A549 (cell line): ENCODE measurements at places on chromosomes 2 and 18. TPM values are rescaled to one million over a fixed set of nuclear protein-coding genes. Genes with fewer than 3 reads are reported as not detected.

Gene NAT8
- not detected in 3 replicates for polyA plus RNA-seq

Gene SLC16A14
- 0.37 to 0.55 TPM (median 0.38 TPM) in 3 replicates for polyA plus RNA-seq

Gene RAD51AP2
- not detected in 3 replicates for polyA plus RNA-seq

Gene CRACDL
- polyA plus RNA-seq: 0.36 to 0.51 TPM (median 0.45 TPM) in 3 replicates

Gene CNGA3
- polyA plus RNA-seq: not detected in 3 replicates

Gene ABCB11
- polyA plus RNA-seq: 0.01 to 0.03 TPM in 2 of 3 replicates, not detected in the other

Gene CYS1
- polyA plus RNA-seq: 0.64 to 1.2 TPM (median 1.1 TPM) in 3 replicates

Gene NRP2
- 125 to 187 TPM (median 159 TPM) in 3 replicates for polyA plus RNA-seq

- DNase-seq: no peak
These were observed 57.5 kb upstream of the CPO start for GRCh38 chr2:206881708-206882410.

GRCh38 chr2:240760576-240761246 lies 59.3 kb downstream of the KIF1A start:
- no peak for DNase-seq

DNA sequence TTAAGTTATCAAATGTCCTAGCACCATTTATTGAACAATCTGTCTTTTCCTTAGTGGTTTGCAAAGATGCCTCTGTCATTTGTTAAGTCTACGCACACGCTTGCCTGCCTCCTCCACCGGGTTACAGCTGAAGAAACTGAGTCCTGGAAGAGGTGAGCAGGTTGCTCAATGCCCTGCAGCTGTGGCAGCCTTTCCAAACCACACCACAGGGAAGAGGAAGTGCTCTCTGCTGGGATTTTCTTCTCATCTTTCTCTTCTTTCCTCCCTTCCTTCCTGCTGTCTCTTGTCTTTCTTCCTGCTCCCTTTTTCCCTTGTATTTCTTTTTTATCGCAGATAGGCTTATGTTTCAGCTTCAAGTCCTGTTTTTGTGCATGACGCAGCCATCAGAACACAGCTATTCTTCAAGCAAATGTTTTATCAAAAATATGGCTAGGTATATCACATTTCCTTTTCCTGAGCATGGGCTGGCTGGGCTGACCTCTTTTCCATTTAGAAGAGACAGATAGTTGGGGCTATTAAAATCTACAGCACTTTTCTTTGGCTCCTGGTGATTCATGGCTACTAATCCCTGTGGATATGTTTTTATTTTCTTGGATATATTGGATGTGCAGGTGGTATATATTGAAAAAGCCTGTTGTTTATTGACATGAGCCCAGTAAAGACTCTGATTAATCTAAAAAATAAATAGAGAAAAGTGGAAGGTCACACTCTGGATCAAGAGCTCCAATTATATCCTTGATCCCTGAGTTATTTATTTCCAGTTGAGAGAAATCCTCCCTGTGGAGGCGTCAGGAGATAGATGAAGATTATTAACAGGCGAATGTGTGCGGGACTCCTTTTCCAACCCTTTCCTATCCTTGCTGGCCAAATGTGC lies 214.6 kb downstream of the TSN start:
- DNase-seq: no peak

DNA sequence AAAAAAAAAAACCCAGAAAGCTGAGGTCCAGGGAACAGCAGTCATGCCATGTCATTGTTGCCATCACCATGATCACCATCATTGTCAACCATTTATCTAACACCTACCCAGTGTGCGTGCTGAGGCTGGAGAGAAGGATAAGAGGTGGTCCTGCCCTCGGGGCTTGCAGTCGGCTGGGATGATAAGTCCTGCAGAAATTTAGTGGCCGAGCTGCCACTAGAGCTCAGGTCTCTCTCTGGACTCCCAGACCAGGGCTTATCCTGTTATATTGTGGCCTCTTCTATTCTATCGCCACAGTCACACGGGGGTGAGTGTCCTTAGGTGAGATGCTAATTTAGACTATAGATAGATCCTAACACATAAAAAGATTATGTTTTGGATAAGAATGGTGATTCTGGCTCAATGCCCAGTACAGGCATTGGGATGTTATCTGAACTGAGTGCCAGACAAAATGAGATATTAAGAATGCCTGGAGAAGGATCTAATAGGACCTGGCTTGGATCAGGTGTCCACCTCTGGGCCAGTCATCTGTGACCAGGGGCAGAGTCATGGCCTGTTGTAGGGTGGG lies 43.2 kb upstream of the YWHAQ start:
- DNase-seq: no peak

GRCh38 chr2:1654696-1655374 lies 89.5 kb downstream of the PXDN start:
- DNase-seq: no peak

GRCh38 chr2:139366681-139367080 lies 586.5 kb upstream of the NXPH2 start:
- no peak for DNase-seq

DNA sequence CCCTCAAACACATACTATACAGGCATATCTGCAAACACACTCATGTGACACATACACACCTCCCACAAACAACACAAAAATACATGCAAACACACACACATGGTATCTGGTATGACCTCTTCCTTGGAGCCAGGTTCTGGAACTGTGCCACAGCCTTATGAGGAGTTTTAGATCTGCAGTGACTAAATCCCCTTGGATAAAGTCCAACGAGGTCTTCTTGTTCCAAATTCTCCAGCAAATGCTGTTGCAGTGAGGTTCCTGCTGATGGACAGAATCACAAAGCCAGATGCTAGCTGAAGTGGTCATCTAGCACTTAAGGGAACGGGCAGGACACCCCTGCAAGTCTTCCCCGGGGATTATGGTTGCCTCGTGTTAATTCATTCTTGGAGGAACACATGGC lies 54.5 kb upstream of the DAPL1 start:
- DNase-seq: no peak

DNA sequence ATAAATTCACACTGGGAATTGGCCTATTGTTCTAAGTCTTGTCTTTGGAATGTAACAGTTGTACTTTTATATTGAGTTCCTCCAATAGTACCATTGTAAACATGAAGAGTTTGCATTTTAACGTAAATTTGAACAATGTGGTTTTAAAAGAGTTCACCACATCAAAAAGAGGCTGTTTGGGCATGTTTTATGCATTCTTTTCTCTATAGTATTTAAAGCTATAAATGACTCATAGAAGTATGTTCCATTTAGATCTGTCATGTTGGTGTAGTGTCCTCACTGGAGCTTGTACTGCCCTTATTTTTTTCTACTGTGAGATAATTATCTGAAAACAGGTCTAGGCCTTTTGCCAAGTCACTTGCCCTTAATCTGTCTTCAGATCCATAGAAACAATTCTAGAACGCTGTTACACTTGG lies 141.9 kb downstream of the RHBDD1 start:
- DNase-seq: no peak

DNA sequence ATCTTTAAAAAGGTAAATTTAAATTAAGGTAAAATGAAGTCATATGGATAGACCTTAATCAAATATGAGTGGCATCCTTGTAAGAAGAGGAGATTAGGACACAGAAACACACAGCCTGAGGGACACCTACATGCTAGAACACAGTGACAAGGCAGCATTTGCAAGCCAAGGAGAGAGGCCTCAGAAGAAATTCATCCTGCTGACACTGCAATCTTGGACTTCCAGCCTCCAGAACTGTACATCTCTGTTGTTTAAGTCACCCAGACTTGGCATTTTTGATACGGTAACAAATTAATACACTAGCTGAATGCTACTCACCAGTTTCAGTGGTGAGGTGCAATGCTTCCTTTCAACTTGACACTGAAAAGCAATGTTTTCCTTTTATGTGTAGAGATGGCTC lies 305.0 kb downstream of the TDRD15 start:
- no peak for DNase-seq

DNA sequence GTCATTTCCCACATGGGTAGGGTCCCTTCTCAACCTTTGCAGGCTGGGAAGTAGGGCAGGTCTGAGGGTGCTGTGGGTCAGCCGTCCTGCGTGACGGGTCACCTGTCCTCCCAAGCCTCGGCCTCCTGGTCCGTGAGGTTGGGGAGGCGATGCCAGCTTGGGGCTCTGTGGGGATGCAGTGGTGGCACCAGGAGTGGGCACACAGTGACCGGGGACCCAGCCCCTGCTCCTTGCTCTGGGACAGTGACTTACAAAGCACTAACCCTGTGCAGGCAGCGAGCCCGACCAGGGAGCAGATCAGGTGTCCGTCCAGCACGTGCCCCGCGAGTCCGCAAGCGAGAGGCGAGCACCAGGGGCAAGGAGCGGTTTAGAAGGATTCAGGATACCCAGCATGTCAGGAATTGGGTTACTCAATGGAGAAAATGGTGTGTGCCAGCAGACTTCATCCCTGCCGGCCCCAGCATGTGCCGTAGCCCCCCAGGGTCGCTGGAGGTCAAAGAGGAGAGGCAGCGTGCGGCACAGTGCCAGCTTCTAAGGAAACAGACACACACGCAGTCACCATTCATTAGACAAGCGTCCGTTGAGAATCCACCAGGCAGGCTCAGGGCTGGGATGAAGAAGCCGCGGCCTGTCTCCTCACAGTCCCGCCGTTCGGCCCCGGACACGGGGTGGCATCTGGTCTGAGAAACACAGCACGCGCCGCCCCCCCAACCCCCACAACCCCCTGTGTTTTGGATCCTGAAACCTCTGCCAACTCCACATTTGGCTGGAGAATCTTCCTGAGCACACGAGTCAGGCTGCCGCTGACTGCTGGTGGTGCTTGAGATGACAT lies 11.7 kb downstream of the COLEC11 start:
- no peak for DNase-seq

DNA sequence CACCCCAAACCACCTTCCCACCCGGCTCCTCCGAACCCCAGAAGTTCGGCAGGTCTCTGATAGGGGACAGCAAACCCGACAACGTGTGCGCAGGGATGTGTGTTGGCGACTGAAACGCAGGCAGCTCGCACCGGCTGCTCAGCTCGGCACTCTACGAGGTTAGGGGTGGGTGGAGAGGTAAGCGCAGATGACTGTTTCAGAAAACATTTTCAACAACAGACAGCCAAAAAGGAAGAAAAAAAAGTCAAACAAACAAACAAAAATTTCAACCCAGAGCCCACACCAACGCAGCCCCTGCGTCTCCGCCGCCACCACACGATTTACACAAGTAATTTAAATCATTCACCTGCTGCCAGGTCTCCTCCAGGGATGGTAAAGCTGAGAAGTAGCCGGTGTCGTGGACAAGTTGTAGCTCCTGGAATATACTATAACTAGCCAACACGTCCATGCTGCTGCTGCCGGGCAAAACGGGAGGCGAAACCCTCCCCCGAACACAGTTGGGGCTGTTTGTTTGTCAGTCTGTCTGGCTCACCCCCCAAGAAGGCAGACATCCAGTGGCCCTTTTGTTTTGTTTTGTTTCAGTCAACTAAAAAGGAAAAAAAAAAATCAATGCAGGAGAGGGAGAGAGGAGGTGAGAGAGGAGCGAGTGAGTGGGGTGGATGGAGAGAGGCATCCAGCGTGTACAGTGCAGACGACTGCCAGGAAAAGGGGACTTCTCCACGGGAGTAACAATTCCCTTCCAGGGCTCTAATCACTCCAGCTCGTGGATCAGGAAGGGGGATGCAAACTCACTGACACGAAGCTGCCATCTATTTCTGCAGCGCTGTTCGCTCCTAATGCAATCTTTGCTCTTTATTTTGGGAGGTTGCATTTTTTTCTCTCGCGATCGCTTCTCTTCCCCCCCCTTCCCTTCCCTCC lies at the start of gene KLF7:
TSS of gene KLF7 (minus strand) at position 828 of the 918 bp plus-strand sequence. CDS start at position 448, 380 bp downstream.
- no peak for DNase-seq

GRCh38 chr18:50558157-50558556 lies 1.7 kb upstream of the MAPK4 start:
- DNase-seq: no peak

GRCh38 chr2:167759531-167759930 lies 487.9 kb downstream of the STK39 start:
- DNase-seq: no peak

- no peak for DNase-seq
These were observed 37.2 kb downstream of the PTPRM start for GRCh38 chr18:7604361-7604760.

- DNase-seq: no peak
These were observed 68.5 kb upstream of the FAM237A start for GRCh38 chr2:206573793-206574192.

DNA sequence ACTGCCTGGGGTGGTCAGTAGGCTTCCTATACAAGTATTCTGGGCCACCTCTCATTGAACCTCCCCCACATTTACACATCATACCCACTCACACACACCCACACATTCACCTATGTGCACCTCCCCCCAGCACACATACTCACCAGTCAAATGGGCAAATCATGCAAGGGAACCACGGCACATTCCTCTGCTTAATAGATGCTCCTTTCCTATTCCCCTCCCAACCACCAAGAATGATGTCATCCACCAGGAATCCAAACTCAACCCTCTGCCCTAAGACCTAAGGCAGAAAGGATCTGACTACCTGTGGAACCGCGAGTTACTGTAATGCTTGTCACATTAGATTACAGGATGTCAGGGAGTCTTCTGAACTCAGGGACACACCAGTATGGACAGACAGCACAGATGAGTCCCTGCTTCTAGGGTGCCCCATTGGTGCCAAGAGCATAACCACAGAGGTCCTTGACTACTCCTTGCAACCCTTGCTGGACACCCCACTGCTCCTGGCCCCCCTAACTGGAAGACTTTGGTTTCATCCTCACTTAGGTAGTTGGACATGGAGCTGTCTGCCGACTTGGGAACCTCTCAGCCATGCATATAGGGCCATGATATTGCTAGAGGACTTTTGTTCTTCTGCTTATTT lies 21.5 kb upstream of the CAB39 start:
- DNase-seq: no peak

DNA sequence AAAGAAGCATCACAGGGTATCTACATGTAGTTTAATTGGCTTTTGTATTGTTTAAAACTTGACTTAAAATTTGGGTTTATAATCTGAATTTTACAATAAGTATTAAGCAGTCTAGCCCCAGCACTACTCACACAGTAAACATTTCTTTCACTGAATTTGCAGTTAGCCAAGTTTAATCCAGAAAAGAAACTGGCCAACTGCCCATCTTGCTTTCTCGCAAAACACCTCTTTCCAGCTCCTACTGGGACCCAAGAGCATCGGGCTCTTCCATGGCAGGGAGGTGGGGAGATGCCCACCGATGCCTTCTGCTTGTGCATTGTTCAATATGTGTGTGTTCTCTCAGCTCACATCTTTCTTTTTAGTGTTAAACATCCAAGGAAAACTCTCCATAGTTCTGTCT lies 212.8 kb upstream of the BOD1L2 start:
- no peak for DNase-seq
